ENCODE measurements at places on chromosomes 6 and 20. TPM values are rescaled to one million over a fixed set of nuclear protein-coding genes. Genes with fewer than 3 reads are reported as not detected.

TRIM15 gene
- not detected for total RNA-seq

SCRT2 gene
- not detected for total RNA-seq

MEI4 gene
- not detected for total RNA-seq

FNDC1 gene
- 0.16 TPM for total RNA-seq

CALHM4 gene
- total RNA-seq: not detected

MTG2 gene
- total RNA-seq: 20.7 TPM

WFDC12 gene
- total RNA-seq: not detected

TMEM74B gene
- total RNA-seq: not detected

DSE gene
- 89.3 TPM for total RNA-seq

MYLK4 gene
- 0.52 TPM for total RNA-seq

GNRH2 gene
- total RNA-seq: 0.32 TPM

MATN4 gene
- total RNA-seq: not detected

CASS4 gene
- 5.0 TPM for total RNA-seq

NHLRC1 gene
- 2.2 TPM for total RNA-seq

ERVFRD-1 gene
- total RNA-seq: not detected

OR2H2 gene
- total RNA-seq: not detected

C4A gene
- 13.6 TPM for total RNA-seq

GNAS-AS1 gene
- total RNA-seq: 0.43 TPM

OOEP gene
- not detected for total RNA-seq

GLP1R gene
- total RNA-seq: not detected

MICB gene
- 3.1 TPM for total RNA-seq

MRAP2 gene
- 0.47 TPM for total RNA-seq

TPD52L2 gene
- total RNA-seq: 95.0 TPM

RIPPLY2 gene
- total RNA-seq: not detected

FAM83C gene
- not detected for total RNA-seq
